ENCODE measurements at places on chromosomes 16 and 17.

DNA sequence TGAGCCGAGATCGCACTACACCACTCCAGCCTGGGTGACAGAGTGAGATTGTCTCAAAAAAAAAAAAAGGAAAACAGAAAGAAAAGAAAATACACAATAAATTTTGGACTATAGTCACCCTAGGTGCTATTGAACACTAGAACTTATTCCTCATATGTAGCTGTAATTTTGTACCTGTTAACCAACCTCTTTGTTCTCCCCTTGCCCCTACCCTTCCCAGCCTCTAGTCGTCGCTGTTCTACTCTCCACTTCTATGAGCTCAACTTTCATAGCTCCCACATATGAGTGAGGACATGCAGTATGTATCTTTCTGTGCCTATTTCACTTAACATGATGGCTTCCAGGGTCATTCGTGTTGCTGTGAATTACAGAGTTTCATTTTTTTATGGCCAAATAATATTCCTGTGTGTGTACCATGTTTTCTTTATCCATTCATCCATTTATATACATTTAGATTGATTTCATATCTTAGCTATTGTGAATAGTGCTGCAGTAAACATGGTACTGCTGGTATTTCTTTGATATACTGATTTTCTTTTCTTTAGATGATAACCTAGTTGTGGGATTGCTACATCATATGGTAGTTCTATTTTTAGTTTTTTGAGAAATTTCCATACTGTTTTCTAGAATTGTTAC, 28.3 kb downstream of the VPS35L start:
- no peak for DNase-seq

GRCh38 chr17:8726941-8727555, 17.6 kb downstream of the CCDC42 start:
- DNase-seq = no peak

GRCh38 chr17:79531191-79532095, 79.4 kb downstream of the RBFOX3 start:
- no peak for DNase-seq

DNA sequence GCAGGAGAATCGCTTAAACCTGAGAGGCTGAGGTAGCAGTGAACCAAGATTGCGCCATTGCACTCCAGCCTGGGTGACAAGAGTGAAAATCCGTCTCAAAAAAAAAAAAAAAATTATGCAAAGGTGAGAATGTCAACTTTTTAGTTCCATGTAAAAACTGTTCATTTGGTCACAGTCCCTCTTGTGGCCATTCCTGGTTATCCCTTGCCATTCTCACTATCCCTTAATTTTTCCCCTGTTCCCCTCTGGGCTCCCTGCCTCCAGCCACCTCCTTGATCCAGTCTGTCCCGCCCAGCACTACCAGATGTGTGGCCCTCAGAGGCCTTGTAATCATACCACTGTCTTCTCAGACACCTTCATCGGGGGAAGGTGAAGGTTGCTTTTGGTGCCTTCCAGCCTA, 23.4 kb downstream of the DCAF7 start:
- no peak for DNase-seq

- no peak for DNase-seq
Observed at GRCh38 chr17:48738424-48738802, 9.9 kb upstream of the HOXB13 start.

- DNase-seq = no peak
Observed at GRCh38 chr17:14209215-14209614, 27.4 kb downstream of the CDRT15 start.

DNA sequence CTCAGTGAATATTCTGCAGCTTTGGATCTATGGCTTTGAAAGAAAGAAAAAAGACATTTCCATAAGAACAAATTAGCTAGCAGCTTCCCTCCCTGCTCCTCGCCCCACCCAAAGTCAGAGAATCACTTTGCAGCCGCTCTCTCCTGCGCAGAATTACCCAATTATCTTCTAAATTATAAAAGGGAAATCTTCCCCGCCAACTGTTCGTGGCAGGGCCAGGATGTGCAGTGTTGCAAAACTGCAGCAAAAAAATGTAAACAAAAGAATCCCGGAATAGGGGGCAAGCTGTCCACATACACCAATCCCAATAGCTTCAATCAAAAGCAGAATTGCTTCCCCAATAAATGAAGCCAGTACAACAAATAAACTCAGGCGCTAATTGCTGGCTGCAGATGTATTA, 510.6 kb downstream of the RBFOX1 start:
- no peak for DNase-seq

DNA sequence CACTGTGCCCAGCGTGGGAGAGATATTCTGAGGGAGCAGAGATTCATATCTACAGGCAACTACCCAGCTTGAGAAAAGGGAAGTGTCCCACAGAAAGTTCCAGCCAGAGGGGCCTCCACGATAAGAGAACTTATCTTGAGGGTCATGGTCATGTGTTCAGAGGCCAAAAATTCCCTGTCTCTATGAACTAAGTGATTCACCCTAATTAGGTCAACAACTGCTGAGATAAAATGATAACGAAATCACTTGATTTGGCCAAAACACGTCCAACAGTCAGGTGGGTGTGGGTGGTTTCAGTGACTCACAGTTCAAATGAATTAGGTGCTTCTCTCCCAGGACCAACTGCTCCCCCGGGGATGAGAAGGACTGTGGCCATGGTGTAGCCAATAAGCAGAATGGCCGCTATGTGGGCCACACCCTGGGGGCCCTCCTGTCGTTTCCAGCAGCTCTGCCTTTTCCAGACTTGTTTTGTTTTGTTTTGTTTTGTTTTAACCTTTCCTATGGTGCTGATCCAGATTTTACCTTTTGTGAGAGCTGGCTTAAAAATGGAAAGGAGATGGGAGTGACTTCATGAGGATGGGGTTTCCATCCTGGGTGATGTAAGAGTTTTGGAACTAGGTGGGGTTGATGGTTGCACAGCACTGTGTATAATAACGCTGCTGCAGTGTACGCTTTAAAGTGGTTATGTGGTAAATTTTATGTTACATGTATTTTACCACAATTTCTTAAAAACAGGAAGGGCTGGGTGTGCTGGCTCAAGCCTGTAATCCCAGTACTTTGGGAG, 8.7 kb downstream of the DNAI2 start:
- no peak for DNase-seq

DNA sequence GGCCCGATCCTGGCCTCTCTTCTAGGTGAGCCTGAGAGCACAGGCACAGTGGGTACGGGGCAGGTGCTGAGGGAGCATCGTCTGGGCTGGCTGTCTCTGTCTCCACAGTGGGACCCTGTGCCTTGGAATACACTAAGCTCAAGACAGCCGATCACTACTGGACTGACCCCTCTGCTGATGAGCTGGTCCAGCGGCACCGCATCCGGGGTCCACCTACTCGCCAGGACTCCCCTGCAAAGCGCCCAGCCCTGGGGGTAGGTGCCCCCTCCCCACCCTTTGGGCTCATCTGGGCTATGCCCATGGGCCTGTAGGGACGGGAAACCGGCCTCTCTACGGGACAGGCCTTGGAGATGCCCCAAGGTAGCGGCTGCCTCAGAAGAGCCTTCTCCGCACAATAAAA, 25.6 kb downstream of the SGSM2 start:
- DNase-seq = no peak

- no peak for DNase-seq
Observed at GRCh38 chr16:79847101-79847500, 246.6 kb upstream of the MAF start.

DNA sequence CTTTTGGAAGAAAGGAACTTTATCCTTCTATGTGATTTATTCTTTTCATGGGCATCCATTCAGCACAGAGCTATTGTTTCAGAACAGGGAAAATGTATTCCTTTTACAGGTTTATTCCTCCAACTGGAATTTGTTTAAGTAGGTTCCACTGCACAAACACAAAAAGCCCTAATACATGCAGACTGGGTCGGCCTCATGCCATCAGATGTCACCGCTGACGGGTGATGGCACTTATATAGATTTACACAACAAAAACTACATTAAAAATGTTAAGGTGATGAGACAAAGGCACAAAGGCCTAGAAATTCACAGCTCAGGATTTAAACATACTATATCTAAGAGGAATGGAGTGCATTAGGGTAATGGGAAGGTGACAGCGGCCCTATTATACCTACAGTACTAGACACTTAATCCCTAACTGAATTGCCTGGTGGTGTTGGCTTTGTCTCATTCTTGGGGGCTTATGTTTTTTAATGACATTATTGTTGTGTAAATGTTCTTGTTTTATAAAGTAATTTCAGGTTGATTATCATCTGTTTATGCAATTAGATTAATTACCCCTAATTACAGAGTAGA, 276.4 kb upstream of the PSMD7 start:
- DNase-seq = no peak

GRCh38 chr17:16106161-16106891, 106.7 kb downstream of the TTC19 start:
- no peak for DNase-seq

- DNase-seq = no peak
Observed at GRCh38 chr17:57259306-57259705, 3.0 kb downstream of the MSI2 start.

DNA sequence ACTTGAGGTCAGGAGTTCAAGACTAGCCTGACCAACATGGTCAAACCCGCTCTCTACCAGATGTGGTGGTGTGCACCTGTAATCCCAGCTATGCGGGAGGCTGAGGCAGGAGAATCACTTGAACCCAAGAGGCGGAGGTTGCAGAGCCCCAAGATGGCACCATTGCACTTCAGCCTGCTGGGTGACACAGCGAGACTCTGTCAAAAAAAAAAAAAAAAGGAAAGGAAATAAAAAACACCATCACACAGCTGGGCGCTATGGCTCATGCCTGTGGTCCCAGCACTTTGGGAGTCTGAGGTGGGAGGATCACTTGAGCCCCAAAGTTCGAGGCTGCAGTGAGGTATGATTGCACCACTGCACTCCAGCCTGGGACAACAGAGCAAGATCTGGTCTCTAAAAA, 13.3 kb upstream of the SBK1 start:
- DNase-seq = no peak

GRCh38 chr17:5035315-5035714, at the start of gene SLC52A1:
TSS of gene SLC52A1 (minus strand) at chr17:5035426. CDS start at chr17:5034606, 820 bp downstream.
- no peak for DNase-seq

GRCh38 chr16:16887193-16887592, 508.3 kb downstream of the NPIPA7 start:
- DNase-seq = no peak

GRCh38 chr16:77227745-77228144, 28.5 kb downstream of the SYCE1L start:
- no peak for DNase-seq

- no peak for DNase-seq
Observed at GRCh38 chr17:67262435-67263117, 17.6 kb upstream of the HELZ start.

DNA sequence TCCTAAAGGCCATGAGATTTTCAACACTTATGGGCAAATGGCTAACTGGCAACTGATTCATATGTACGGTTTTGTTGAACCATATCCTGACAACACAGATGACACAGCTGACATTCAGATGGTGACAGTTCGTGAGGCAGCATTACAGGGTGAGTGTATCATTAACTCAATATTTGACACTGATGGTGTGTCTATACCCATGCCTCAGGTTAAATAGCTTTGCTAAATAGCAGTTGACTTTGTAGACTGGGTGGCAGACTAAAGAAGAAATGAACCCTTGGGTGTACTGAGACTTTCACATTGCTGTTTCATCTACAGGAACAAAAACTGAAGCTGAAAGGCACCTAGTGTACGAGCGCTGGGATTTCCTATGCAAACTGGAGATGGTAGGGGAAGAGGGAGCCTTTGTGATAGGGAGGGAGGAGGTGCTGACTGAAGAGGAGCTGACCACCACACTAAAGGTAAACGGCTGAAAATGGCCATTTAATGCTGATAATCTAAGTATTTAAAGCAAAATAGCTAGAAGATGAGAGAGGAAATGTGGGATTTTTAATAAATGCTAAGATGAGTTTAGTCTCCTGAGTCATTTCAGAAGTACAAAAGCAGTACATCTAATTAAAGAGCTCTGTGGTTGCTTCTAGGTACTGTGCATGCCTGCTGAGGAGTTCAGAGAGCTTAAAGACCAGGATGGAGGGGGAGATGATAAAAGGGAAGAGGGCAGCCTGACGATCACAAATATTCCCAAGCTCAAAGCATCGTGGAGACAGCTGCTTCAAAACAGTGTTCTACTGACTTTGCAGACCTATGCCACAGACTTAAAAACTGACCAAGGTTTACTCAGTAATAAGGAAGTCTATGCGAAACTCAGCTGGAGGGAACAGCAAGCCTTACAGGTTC, 3.0 kb downstream of the SETD6 start:
- no peak for DNase-seq

- DNase-seq = no peak
Observed at GRCh38 chr16:74111456-74111982, 185.1 kb upstream of the PSMD7 start.

- no peak for DNase-seq
Observed at GRCh38 chr16:17304106-17304490, 166.7 kb downstream of the XYLT1 start.

GRCh38 chr17:77654296-77654695, 304.2 kb upstream of the TNRC6C start:
- no peak for DNase-seq

DNA sequence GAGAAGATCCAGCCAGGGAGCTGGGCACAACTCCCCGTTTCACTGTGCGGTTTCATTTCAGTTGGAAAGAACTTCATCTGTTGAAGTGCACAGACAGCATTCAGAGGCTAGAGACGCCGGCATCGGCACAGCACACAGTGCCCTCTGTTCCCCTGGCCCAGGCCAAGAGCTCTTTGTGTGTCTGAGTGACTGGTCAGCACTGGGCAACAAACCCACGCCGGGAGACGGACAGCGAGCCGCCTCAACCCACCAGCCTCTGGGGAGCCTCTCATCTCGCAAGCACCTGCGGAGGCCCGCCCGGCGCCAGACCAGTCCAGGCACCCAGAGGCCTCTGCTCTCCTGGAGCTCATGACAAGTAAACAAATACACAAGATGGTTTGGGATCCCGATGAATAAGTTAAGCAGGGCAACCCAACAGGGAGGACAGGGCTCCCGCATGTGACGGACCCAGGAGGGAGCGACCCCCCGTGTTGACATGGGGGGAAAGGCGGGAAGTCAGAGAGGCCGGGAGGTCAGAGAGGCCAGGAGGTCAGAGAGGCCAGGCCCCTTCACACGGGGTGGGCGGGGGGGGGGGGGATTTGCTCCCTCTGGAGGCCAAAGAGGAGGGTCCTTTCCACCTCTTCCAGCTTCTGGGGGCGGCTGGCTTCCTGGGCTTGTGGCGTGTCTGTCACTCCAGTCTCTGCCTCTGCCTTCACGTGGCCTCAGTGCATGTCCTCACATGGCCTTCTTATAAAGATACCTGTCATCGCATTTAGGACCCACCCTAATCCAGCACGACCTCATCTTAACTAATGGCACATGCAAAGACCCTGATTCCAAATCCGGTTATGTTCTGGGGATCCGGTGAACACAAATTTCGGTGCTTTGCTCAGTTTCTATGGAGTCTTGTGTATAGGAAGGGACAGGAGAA, 25.8 kb upstream of the KLHDC4 start:
- no peak for DNase-seq

- no peak for DNase-seq
Observed at GRCh38 chr17:9258115-9259015, 237.1 kb downstream of the NTN1 start.

DNA sequence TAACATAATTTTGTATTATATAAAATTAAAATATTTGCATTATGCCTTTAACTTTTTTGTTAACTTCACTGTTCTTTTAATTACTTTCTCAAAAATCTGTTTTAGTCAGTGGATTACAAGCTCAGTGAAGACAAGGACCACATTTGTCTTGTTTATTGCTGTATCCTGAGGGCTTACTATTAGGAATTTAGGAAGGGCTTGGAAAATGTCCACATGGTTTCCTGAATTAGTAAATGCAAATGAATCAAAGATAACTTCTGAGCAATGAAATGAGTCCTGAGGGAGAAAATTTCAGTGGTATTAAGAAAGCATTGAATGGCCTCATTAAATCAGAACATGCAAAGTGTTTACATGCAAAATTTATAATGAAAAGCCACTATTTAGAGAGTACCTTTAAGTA, 1293.2 kb upstream of the GOT2 start:
- no peak for DNase-seq

GRCh38 chr16:81239367-81240121, 1.1 kb downstream of the BCO1 start:
- no peak for DNase-seq

Measured in omental fat pad (tissue), 4 donors.